ENCODE measurements at places on chromosomes 3 and 15. TPM values are rescaled to one million over a fixed set of nuclear protein-coding genes. Genes with fewer than 3 reads are reported as not detected.

The MAP6D1 gene
- 0.91 TPM for total RNA-seq

The RETNLB gene
- not detected for total RNA-seq

The EPB42 gene
- total RNA-seq, result not detected

The GOLGA8T gene
- 1.3 TPM for total RNA-seq

The CCR1 gene
- total RNA-seq, result 41.4 TPM

The ZNF774 gene
- total RNA-seq, result 0.60 TPM

The KLHL18 gene
- total RNA-seq, result 29.8 TPM

The ATP13A5 gene
- not detected for total RNA-seq

The APH1B gene
- total RNA-seq, result 9.1 TPM

The EPHB1 gene
- 1.1 TPM for total RNA-seq

The CFAP100 gene
- not detected for total RNA-seq

DNA sequence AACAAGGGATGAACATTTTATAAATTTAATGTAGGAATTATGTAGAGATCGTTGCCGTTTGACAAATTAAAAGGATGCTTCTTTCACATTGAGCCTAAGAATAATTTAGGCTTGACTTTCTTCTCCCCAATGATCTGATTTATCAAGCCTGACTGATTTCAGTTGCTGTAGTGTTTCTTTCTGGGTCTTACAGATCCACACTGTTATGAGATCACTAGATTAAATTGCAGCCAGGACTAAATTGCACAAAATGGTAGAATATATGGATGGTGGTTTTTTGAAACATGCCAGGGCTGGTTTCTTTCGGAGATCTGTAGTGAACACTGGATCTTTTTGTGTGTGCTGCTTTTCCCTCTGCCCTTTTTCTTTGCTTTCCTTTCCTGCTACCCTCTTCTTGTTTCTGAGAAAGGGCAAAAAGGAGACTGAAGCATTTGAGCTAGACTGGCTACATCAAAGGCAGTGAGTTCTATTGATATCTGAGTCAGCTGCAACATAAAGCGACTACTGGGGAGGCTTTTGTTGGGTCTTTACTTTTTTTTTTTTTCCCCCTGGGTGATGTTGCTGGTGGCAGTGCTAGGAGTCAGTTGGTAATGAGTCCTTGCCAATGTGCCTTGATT lies 83.0 kb downstream of the AKAP13 start:
- DNase-seq, result no peak
- peak overlapping the region; percentile 23 for H3K27ac ChIP-seq
- H3K4me1 ChIP-seq, result peaks cover 22% of the 10 kb centered on the region
- peaks cover 8% of the 10 kb centered on the region for H3K36me3 ChIP-seq
- H3K4me3 ChIP-seq, result no peak overlapping the region

GRCh38 chr3:72563690-72564370 lies 284.4 kb downstream of the SHQ1 start:
- no peaks in the 10 kb centered on the region for H3K27me3 ChIP-seq
- no peak overlapping the region for H3K4me3 ChIP-seq
- DNase-seq, result no peak
- H3K36me3 ChIP-seq, result no peaks in the 10 kb centered on the region
- no peak overlapping the region for H3K27ac ChIP-seq
- H3K4me1 ChIP-seq, result no peaks in the 10 kb centered on the region

GRCh38 chr3:164779816-164780215 lies 298.5 kb downstream of the SI start:
- no peaks in the 10 kb centered on the region for H3K27me3 ChIP-seq
- H3K36me3 ChIP-seq, result no peaks in the 10 kb centered on the region
- no peak overlapping the region for H3K4me3 ChIP-seq

DNA sequence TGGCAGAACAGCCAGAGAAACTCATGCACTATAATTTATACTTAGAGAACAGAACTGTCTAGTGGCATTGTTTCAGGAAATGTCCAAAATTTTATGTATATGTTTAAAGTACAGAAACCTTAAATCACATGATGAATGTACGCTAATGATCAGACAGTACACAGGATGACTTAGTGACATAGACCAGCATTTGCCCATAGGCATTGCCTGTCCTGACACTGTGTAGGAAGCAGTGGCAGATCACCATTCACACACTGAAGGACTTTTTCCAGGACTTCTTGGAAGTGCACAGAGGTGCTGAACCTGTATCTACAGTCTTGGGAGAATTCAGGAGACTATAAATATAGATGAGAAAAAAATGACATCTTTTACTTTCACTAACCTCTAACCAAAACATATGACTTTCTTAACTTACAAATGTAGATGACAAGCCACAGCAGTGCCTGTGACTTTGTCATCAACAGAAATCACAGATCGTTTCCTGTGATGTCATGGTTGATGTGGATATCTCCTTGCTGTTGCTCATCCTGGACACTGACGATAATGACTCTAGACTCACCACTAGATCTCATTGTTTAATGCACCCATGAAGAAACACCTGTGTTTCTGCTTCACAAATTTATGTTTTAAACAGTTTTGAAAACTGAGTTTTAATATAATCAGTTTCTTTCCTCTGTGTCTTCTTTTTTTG lies 183.2 kb downstream of the CACNA2D3 start:
- no peaks in the 10 kb centered on the region for H3K36me3 ChIP-seq
- H3K4me3 ChIP-seq, result no peak overlapping the region
- no peak for DNase-seq
- H3K4me1 ChIP-seq, result no peaks in the 10 kb centered on the region
- H3K27ac ChIP-seq, result no peak overlapping the region

DNA sequence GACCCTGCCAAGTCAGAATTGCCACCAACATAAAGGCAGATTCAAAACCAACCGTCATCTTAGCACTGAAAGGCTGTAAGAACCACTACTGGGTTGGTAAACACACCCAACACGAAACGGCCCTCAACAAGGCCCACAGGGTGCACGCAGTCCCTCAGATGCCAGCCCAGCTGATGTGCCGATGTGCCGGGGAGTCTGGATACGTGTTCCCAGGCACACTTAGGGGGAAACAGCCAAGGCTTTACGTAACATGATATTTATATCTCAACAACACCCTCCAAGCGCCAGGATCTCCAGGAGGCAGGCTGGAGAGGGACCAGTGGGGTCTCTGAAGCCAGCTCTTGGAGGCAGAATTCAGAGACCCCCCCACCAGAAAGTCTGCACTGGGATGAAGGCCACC lies 14.2 kb downstream of the POC1A start:
- no peak overlapping the region for H3K27ac ChIP-seq
- H3K36me3 ChIP-seq, result peaks cover 28% of the 10 kb centered on the region
- no peak for DNase-seq
- no peak overlapping the region for H3K4me3 ChIP-seq
- H3K4me1 ChIP-seq, result peaks cover 16% of the 10 kb centered on the region

DNA sequence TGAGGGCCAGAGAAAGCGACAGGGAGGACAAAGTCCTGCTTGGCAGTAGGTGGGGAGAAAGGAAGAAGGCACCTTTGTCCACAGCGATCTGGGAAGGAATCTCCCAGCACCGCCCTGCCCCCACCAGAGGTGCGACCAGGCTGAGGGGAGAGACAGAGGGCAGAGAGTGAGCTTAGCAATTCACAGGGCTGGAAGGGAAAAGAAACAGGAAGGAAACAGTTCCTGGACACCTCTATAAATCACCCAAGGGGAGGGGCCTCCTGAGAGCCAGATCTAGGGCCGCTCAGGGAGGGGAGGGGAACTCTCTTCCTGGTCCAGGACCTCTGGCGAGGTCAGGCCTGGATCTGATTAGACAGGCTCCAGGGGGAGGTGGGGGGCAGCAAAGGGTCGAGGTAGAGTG lies 35.4 kb downstream of the RNU5B-1 start:
- H3K4me3 ChIP-seq, result no peak overlapping the region
- DNase-seq, result no peak
- H3K4me1 ChIP-seq, result peaks cover 5% of the 10 kb centered on the region

- no peak overlapping the region for H3K4me3 ChIP-seq
- no peak for DNase-seq
- no peaks in the 10 kb centered on the region for H3K36me3 ChIP-seq
- peaks cover 37% of the 10 kb centered on the region for H3K4me1 ChIP-seq
Observed at GRCh38 chr3:141379250-141379966, 11.1 kb downstream of the ZBTB38 start.

- no peak for DNase-seq
- H3K36me3 ChIP-seq, result no peaks in the 10 kb centered on the region
- no peak overlapping the region for H3K27ac ChIP-seq
- no peak overlapping the region for H3K4me3 ChIP-seq
- H3K4me1 ChIP-seq, result no peaks in the 10 kb centered on the region
- peaks cover 28% of the 10 kb centered on the region for H3K27me3 ChIP-seq
Observed at GRCh38 chr15:79140846-79141570, 50.4 kb upstream of the RASGRF1 start.

- no peak for DNase-seq
- no peak overlapping the region for H3K27ac ChIP-seq
- H3K4me3 ChIP-seq, result no peak overlapping the region
- H3K4me1 ChIP-seq, result no peaks in the 10 kb centered on the region
Observed at GRCh38 chr3:185687271-185687878, 101.3 kb downstream of the SENP2 start.

- peaks cover 1% of the 10 kb centered on the region for H3K36me3 ChIP-seq
- peaks cover 14% of the 10 kb centered on the region for H3K4me1 ChIP-seq
- no peak overlapping the region for H3K4me3 ChIP-seq
- DNase-seq, result no peak
- peaks cover 17% of the 10 kb centered on the region for H3K27me3 ChIP-seq
Observed at GRCh38 chr3:170352936-170353335, 4.6 kb upstream of the SKIL start.

GRCh38 chr3:191688756-191689433 lies 227.9 kb downstream of the PYDC2 start:
- no peak for DNase-seq
- no peak overlapping the region for H3K27ac ChIP-seq
- H3K27me3 ChIP-seq, result no peaks in the 10 kb centered on the region
- H3K36me3 ChIP-seq, result no peaks in the 10 kb centered on the region
- H3K4me3 ChIP-seq, result no peak overlapping the region

DNA sequence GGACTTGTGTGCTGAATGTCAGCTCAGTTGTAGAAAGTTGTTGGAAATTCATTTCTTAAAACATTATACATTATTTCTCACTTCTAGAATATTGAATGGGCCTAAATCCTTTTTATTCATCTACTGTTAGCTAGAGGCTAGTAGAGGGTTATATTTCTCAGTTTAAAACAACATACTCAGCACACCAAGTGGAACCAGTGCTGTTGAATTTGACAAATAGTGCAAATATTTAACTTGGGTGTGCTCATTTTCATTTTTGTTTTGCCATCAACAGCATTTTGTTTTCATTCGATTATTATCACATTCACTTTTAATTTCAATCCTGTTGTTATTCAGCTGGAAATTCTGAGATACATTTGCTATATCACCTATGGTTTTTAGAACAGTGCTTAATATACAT lies 269.4 kb upstream of the PEX5L start:
- H3K27ac ChIP-seq, result no peak overlapping the region
- no peaks in the 10 kb centered on the region for H3K4me1 ChIP-seq
- DNase-seq, result no peak
- H3K36me3 ChIP-seq, result no peaks in the 10 kb centered on the region

- no peaks in the 10 kb centered on the region for H3K36me3 ChIP-seq
- H3K4me3 ChIP-seq, result no peak overlapping the region
- peaks cover 4% of the 10 kb centered on the region for H3K27me3 ChIP-seq
- DNase-seq, result no peak
Observed at GRCh38 chr3:141089339-141090152, 38.4 kb downstream of the SPSB4 start.

- H3K27ac ChIP-seq, result no peak overlapping the region
- peaks cover 25% of the 10 kb centered on the region for H3K27me3 ChIP-seq
- no peak for DNase-seq
- H3K4me3 ChIP-seq, result no peak overlapping the region
- no peaks in the 10 kb centered on the region for H3K4me1 ChIP-seq
Observed at GRCh38 chr3:37824090-37824953, 37.4 kb upstream of the CTDSPL start.

- peaks cover 2% of the 10 kb centered on the region for H3K36me3 ChIP-seq
- H3K27ac ChIP-seq, result no peak overlapping the region
- peaks cover 5% of the 10 kb centered on the region for H3K4me1 ChIP-seq
- H3K4me3 ChIP-seq, result no peak overlapping the region
- H3K27me3 ChIP-seq, result peaks cover 22% of the 10 kb centered on the region
Observed at GRCh38 chr15:48935236-48935635, 28.5 kb downstream of the SHC4 start.

DNA sequence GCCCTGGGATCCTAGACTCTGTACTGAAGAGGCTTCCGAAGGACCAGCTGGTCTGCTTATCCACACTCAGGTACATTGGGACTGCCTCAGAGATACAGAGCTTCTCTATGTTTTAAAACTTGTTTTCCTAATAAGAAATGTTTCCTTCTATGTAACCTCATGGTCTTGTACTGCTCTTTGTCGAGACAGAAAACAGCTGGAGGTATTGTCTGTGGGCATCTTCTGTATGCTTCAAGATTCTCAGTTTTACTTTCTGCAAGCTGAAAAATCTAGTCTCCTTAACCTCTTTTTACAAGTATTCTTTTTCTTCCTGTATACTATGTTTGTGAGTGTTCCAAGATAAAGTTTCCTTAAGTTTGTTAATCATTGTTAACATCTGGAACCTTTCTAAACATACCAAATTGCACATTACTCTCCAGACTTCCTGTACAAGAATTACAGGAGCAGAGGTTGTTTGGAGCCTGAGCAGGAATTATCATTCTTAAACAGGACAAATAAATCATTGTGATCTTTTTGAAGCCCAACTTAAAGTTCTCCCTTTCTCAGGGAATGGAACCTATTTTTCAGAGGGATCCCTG lies 358.3 kb upstream of the CFAP20DC start:
- H3K4me3 ChIP-seq, result no peak overlapping the region
- no peak for DNase-seq
- no peaks in the 10 kb centered on the region for H3K27me3 ChIP-seq
- peaks cover 13% of the 10 kb centered on the region for H3K4me1 ChIP-seq

DNA sequence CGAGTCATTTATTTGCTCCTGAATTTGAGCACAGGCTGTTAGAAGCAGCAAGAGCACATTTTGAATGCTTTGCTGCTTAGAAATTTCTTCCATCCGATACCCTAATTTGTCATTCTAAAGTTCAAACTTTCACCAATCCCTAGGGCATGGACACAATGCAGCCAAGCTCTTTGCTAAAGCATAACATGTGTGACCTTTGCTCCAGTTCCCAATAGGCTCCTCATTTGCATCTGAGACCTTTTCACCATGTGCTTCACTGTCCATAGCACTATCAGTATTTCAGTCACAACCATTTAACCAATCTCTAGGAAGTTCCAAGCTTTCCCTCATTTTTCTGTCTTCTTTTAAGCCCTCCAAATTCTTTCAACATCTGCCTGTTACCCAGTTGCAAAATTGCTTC lies 1333.1 kb downstream of the SI start:
- no peaks in the 10 kb centered on the region for H3K27me3 ChIP-seq
- no peaks in the 10 kb centered on the region for H3K36me3 ChIP-seq
- no peak overlapping the region for H3K4me3 ChIP-seq
- H3K27ac ChIP-seq, result no peak overlapping the region

DNA sequence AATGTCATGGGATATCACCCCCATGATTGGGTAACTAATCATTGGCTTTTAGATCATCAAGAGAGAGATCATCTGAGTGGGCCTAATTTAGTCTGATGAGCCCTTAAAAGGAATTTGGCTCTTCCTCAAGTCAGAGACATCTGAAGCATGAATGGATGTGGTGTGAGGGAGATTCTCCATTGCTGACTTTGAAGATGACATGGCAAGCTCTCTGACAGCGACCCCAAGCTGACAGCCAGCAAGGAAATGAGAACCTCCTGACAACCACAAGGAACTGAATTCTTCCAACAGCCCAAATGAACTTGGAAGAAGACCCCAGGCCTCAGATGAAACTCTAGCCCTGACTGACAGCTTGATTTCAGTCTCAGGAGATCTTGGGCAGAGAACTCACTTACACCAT lies 108.4 kb upstream of the SPATA12 start:
- no peak overlapping the region for H3K27ac ChIP-seq
- no peak for DNase-seq
- H3K36me3 ChIP-seq, result peaks cover under 1% of the 10 kb centered on the region
- no peaks in the 10 kb centered on the region for H3K27me3 ChIP-seq
- no peak overlapping the region for H3K4me3 ChIP-seq
- H3K4me1 ChIP-seq, result no peaks in the 10 kb centered on the region
